ENCODE measurements at places on chromosomes 7 and 10.

DNA sequence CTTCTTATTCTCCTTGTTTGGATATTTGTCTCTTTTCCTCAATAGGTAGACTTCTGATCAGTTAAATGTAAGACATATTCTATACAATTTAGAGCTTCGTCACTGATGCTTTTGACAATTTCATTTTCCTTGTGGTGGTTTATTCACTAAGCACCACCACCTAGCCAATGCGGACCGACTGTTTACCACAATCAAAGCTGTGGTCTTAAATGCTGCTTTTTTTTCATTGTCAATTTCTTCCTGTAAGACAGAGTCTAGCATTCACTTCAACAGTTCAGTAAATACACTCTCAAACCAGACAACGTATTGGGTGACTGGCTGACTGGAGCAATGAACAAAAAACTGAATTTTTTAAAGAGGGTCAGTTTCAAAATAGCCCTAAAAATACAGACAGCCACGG is 239.0 kb downstream of the DNAJB6 start:
- no peak for DNase-seq

DNA sequence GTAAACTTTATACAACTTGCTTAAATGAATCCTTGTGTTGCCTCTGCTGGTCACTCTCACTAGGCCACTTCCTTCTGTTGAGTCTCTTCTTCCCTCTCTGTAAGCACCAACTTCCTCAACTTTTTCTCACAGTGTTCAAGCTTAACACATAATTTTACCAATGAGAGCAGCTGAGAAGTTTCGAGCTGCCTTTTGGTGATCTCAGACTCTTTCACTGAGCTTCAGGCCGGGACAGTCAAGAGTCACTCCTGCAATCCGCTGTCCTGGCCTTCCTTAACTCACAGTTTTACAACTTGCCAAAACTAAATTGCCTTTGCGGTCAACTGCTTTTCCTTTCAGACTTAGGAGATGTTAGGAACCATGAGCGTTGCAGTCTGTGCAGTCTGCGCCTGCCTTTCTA is 47.4 kb downstream of the PRPF18 start:
- DNase-seq, result no peak

DNA sequence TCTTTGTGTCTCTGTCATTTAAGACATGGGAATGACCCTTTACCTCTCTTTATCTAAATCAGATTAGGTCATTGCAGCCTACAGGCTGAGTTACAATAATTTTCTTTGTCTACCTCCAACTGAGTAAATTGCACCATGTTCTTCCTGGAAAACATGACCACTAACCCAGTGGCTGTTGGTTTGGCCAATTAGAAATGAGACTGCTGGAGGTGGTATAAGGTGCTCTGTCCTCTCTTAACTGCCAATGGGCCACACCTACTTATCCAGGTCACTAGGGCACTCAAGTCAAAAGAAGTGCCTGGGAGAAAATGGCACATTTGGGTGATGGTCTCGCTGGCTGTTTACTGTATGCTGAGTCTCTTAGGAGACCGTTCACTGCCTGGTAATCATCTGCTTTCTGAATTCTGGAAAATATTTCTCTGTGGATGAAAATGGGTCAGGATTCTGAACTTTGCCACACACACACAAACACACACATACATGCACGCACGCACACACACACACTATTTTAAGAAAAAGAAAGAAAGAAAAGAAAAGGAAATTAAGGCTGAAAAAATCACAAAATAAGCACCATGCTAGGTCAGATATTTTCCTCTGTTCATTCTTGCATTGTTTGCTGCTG is 16.4 kb downstream of the STAMBPL1 start:
- DNase-seq, result no peak

GRCh38 chr10:12728494-12728893 is 273.0 kb downstream of the CCDC3 start:
- DNase-seq, result no peak

- DNase-seq, result no peak
Observed at GRCh38 chr7:82411732-82412131, 31.8 kb downstream of the CACNA2D1 start.

DNA sequence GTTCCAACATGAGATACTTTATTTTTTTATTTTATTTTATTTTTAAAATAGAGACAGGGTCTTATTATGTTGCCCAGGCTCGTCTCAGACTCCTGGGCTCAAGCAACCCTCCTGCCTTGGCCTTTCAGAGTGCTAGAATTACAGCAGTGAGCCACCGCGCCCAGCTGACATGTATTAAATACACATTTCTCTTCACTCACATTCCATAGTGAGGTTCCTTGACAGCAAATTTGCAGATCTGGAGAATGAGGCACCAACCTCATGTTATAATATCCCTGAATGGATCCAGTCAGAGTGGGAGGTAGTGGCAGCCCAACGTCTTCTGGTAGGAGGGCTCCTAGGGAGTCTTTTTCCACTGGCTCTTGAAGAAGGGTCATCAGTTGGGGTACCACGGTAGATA is 46.1 kb downstream of the OGDH start:
- no peak for DNase-seq

DNA sequence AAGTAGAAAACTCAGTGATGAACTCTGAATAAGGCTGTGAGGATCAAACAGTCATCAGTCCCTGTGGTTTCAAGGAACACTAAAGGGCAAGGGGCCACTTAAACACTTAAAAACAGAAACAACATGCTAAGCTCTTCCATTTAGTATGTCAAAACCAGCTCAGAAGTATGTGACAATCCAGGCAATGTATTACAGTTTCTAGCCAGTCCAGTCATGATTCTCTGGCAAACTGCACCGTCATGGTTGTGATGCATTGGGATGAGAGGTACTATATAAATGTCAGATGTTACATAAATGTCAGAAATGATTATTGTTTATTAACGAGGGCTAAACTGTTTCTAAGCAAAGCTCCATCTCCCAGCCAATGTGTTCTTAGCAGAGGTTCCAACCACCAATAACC is 4.7 kb upstream of the CREB5 start:
- DNase-seq, result no peak

- no peak for DNase-seq
Observed at GRCh38 chr7:73434701-73435069, 1.1 kb downstream of the FZD9 start.

DNA sequence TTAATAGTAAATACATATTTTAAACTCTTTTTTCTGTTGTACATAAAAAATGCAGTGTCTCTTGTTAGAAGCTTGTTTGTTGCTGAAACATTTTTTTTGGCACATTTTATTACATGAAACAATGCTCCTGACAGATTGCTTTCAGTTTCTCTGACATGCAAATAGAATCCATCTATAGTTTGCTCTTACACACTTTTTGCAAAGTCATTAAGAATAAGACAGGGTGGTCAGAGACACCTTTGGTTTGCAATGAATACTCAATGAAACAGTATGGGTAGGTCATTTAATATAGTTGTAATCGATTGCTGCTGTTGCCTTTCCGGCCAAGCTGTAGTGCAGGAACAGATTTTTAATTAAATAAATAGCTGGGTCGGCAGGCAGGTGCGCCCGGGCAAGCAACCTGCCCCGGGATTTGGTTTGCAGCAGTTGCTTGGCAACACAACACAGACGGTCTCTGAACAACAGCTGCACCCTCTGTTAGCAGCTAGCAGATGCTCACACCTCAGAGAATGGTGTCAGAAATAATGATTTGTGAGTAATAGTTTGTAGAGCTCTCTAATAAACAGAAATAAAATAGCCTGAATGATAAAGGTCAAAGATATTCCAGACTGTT is 115.7 kb upstream of the CACNA2D1 start:
- no peak for DNase-seq

- DNase-seq, result no peak
Observed at GRCh38 chr7:128904381-128905197, 5.9 kb downstream of the KCP start.

GRCh38 chr7:66036382-66036781 is 39.2 kb upstream of the ASL start:
- DNase-seq, result no peak

- peak; percentile 14 for DNase-seq
Observed at GRCh38 chr10:133123050-133123745, 35.5 kb downstream of the ADGRA1 start.

DNA sequence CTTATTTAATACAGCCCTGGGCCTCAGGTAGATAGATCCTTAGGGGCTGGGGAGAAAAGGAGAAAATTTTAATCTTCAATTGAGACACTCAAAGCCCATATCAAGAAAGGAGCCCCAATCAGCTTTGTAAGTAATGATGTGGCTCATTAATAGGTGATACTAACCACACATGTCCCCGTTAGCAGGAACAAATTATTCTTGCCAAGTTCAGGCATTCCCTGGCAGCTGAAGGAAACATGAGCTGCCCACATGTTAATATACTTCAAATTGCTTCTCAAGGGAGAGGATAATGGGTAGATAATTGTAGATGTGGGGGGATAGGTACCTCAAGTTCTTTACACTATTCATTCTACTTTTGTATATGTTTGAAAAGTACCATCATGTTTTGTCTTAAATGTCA is 14.5 kb downstream of the IFIT5 start:
- no peak for DNase-seq

DNA sequence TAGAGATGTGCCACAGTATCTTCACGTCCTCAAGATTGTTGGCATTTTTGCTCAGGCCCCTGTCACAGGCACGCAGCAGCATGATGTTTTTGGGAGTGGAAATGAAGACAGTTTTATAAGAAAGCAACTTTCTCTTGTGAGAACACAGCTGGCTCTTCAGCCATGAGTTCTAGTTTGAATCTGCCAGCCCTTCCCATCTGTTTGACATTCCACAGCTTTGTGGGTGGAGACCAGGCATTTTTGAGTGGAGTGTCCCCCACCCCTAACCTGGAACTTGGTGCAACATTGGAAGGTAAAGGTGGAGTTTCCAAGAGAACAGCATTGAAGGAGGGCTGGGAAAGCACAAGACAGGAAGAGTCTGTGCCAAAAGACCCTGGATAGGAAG is 253.1 kb upstream of the IGFBP3 start:
- no peak for DNase-seq

GRCh38 chr10:84681781-84682180 is 353.4 kb downstream of the CCSER2 start:
- no peak for DNase-seq

DNA sequence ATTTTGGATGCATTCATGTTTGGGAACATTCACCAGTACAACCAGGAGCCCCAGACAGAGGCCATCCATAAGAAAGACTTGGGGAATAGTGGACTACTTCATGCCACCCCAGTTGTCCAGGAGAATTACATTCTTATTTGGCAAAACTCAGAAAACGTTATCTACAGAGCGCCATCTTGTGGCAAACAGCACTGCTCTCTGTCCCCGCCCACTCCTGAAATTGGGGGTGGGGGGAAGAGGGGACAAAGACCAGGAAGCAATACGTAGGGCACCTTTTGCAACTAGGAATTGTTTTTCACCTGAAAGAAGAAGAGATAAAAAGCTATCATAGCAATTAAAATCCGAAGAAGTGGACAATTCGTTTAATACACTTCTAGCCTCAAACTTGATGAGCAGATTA is 134.6 kb upstream of the MGMT start:
- no peak for DNase-seq

DNA sequence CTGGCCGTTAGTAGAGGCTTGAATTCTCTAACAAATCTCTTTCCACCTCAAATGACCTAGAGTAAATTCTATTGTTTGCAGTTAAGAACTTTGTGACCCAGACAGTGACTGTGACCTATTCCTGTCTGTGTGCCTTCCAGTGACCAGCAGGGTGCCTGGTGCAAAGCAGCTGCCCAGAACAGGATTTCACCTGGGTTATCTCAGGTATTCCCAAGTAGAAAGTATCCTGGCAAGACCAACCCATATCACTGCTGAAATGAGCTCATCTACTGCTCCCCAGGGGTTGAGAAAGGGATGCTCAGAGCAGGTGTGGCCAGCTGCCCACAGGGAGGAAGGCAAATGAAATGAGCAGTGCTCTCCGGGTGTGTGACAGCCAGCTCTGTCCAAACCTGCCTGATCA is 2.1 kb upstream of the MSMB start:
- DNase-seq, result no peak

DNA sequence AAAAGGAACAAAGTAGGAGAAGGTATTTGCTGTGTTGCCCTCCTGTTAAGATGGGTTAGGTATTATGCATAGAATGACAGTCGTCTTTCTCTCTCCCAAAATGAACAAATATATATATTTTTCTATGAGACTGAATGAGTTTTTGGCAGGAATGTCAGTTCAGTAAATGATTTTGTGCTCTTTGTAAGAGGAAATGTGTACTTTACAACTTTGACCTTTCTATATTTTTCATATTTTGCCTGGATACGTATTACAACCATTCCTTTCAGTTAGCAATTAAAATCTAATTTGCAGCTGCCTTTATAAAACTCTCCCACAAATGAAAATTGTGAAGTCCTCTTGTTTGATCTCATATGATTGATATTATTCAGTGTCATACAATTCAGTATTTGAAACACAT is 336.6 kb upstream of the MEOX2 start:
- no peak for DNase-seq

- no peak for DNase-seq
Observed at GRCh38 chr7:16738011-16738688, 15.4 kb upstream of the TSPAN13 start.

GRCh38 chr7:116948934-116949333 is 4.4 kb upstream of the ST7 start:
- DNase-seq, result no peak

DNA sequence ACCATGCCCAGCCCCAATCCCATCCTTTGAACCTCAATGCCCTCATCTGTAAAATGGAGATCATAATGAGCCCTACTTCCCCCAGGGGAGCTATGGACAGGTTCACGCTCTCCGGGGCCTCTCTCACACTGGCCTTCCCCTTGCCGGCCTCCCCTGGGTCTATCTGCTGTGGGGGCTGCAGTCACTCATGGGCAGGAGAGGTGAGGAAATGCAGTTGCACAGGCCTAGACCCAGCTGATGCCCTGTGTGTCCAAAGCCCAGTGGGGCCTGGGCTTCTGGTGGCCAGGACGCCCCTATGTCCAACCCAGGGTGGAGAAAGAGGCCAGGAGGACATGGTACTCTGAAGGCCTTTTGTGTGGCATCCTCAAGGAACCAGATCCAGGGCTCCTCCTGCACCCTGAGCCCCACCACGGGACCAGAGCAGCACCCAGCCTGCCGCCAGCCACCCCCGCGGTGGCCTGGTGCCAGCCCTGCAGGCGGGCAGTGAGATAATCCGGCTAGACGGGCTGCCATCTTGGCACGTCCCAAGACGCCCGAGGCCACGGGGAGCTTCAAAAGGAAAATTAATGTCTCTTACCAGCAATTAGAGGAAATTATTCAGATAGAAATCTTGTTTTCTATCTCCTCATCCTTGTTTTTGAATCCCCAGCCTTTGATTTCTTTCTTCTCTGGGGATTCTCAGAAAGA is 39.0 kb downstream of the MYL10 start:
- DNase-seq, result no peak

DNA sequence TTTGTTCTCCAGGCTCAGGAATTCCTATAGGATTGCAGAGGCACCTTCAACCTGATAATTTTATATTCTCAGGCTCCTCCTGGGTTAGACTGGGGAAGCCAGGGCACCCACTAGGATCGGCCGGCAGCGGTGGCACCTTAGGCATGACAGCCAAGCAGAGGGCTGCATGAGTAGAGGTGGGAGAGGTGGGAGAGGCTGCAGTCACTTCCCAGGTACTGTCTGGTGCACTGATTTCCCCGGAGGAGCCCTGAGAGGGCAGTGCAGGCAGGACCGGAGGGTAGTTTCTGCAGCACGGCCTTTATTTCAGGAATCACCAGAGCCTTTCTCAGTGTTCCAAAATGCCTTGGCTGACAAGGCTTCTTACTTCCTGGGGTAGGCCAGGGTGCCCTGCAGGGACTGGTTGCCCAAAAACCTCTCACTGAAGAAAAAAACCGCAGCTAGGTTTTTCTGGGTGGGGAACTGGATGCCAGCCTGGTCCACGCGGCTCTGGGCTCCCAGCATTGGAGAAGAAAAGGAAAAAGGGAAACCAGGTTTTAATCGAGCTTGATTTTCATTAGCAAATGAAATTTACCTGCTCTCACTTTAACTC is 3.6 kb upstream of the HOXA13 start:
- no peak for DNase-seq

- no peak for DNase-seq
Observed at GRCh38 chr10:93404048-93404354, 78.1 kb downstream of the MYOF start.
